Stimulated activated CD4-positive, alpha-beta T cell treated with anti-CD3 and anti-CD28 coated beads, Interleukin-1b, Interleukin-23, amount 100 ng/mL, for 1 hour (primary cell): ENCODE measurements at places on chromosomes 7 and 10.

- no peak for DNase-seq
Observed at GRCh38 chr10:67602268-67602950, 93.6 kb downstream of the CTNNA3 start.

- DNase-seq, result no peak
Observed at GRCh38 chr10:29734640-29734961, 99.8 kb upstream of the SVIL start.

DNA sequence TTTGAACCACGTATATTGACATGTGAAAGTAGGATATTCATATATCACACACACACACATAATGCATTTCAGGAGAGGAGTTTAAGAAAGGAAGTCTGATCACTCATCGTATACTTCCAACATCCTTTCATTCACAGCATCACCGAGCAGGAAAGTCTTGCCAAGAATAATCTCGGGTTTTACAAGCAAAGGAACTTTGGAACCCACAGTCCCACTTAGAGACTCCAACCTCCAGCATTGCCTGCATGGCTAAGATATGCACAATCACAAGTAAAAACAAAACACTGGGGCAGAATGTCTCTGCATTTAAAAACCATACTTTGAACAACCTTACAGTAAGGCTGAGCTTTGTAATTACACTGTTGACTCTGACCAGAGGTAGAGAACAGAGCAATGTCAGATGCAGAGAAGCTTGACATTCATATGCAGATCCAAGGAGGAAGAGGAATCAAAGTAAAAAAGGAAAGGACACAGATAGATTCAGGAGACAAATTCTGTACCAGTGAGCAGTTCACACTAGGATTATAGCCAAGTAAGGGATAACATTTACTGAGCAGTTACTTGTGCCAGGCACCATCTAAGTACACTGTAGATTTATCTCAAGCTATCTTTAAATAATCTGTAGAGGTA is 14.8 kb downstream of the THSD7A start:
- no peak for DNase-seq

DNA sequence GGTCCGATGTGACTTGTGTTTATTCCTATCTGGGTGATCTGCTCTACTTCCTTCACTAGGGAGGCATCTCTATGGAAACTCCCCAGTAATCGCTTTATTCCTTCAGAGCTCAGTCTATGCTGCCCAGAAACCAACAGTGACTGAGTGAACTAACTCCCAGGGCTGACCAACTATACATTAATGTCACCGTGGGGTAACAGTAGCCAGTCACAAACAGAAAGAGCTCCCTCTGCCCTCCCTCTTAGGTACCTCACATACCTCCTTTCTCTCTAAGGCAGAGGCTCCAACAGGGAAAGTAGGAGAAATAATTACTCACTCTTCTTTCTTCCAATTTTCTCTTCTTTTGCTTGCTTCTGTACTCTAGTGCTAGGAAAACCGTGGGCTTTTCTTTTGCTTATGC is 855.0 kb downstream of the REEP3 start:
- DNase-seq, result no peak

DNA sequence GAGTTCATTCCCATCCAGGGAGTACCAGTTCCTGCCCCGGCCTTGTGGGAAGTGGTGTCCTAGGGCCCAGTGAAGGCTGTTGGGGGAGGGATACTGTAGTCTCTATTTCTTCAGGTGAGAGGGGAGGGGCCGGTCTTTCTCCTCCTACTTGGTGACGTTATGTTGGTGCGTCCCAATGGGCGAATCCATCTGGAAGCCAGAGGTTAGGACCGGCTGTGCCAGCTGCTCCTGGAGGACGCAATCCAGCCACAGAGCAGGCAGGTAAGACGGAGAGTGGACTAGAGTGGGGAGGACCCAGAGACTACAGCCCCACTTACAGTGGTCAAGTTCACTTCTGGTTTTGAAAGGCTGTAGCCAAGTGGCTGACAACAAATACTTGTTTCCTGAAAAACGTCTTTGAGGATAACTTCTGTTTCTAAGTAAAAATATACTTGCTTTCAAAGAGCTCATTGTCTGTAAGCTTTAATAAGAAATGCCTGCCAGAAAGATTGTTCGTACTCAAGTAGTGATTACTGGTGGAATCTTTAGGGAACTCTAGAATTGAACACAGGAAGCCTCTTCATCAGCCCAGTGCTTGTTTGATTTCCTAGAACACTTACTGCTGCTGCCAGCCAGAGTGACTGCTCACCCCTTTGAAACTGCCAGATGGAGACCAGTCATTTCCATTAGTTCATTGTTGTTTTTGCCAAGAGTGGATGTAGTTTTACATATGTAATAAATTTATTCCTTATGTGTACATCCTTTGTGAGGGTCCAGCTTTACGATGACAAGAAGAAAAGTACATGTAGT is 25.4 kb downstream of the RBM33 start:
- DNase-seq, result no peak

GRCh38 chr7:105854498-105854897 is 21.9 kb downstream of the ATXN7L1 start:
- no peak for DNase-seq
